ENCODE measurements at places on chromosomes 3 and 15. TPM values are rescaled to one million over a fixed set of nuclear protein-coding genes. Genes with fewer than 3 reads are reported as not detected.

The P2RY13 gene
- total RNA-seq: not detected

The EPHA6 gene
- total RNA-seq: not detected

The GABRR3 gene
- not detected for total RNA-seq

The TSC22D2 gene
- 22.7 TPM for total RNA-seq

The FAM3D gene
- not detected for total RNA-seq

The ACTRT3 gene
- 1.3 TPM for total RNA-seq

The IMPG2 gene
- 0.05 TPM for total RNA-seq

The NEK11 gene
- 1.2 TPM for total RNA-seq

The RYR3 gene
- total RNA-seq: 0.02 TPM

The MESP2 gene
- total RNA-seq: not detected

The P2RY12 gene
- total RNA-seq: not detected
